ENCODE measurements at places on chromosomes 3 and 15.
A peak's percentile ranks its signal among the peaks of the same experiment; 100 is the strongest.

DNA sequence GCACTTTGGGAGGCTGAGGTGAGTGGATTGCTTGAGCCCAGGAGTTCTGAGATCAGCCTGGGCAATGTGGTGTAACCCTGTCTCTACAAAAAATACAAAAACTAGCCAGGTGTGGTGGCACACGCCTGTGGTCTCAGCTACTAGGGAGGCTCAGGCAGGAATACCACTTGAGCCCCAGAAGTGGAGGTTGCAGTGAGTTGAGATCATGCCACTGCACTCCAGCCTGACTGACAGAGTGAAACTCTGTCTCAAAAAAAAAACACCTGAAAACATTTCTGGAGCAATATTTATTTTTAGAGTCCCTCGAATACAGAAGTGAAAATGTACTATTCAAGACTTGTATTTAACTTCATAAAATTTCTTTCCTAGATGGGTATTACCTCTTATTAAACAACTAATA lies 4.6 kb downstream of the SPCS1 start:
- DNase-seq = no peak

- DNase-seq = no peak
Measured at GRCh38 chr15:88736204-88736603, 67.0 kb upstream of the ACAN start.

DNA sequence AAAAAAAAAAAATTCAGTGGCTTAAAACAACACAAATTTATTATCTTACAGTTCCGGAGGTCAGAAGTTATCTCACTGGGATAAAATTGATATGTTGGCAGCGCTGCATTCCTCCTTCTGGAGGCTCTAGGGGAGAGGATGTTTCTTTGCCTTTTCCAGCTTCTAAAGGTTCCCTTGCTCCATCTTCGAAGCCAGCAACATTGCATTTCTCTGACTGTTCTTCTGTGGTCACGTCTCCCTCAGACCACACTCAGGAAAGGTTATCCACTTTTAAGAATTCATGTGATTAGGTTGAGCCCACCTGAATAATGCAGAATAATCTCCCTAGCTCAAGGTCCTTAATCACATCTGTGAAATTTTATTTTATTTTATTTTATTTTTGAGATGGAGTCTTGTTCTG lies 23.4 kb upstream of the ACAP2 start:
- no peak for DNase-seq

GRCh38 chr3:99576904-99577559 lies 61.4 kb upstream of the COL8A1 start:
- no peak for DNase-seq

DNA sequence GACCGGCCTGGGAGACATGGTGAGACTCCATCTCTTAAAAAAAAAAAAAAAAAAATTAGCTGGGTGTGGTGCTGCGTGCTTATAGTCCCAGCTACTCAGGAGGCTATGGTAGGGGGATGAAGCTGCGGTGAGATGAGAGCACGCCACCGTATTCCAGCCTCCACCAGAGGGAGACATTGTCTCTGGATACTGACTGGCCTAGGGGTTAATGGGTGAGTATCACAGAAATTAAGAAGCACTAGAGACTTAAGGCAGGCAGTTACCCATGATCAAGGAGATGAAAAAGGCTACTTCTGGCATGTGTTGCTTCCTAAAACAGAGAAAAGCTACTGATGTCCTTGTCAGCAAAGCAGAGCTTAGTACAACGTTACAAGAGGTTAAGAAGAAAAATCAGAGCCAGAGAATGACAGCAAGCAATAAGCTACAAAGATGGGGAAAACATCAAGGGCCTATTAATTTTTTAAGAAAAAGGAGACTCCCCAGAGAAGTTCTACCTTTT lies 8.6 kb downstream of the TFRC start:
- peak; percentile 34 for DNase-seq

GRCh38 chr15:101064795-101065569 lies 145.8 kb downstream of the LRRK1 start:
- no peak for DNase-seq

DNA sequence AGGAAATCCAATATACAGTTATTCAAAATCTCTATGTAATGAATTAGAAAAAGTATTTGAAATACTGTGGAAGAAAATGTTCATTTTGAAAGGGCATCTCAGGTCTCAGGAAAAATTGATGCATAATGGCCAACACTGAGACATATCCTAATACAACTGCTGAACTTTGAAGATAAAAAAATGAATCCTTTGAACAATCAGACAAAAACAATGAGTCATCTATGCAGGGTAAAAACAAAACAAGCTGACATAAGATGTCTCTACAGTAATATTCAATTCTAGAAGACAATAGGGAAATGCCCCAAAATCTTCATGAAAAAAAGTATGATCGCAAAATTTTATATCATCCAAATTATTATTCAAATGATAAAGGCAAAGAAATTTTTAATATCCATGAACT lies 34.0 kb upstream of the ZNF280D start:
- DNase-seq = no peak

- no peak for DNase-seq
Measured at GRCh38 chr3:13647298-13648059, 98.6 kb downstream of the FBLN2 start.

- no peak for DNase-seq
Measured at GRCh38 chr15:100831467-100831866, 48.2 kb upstream of the ALDH1A3 start.

DNA sequence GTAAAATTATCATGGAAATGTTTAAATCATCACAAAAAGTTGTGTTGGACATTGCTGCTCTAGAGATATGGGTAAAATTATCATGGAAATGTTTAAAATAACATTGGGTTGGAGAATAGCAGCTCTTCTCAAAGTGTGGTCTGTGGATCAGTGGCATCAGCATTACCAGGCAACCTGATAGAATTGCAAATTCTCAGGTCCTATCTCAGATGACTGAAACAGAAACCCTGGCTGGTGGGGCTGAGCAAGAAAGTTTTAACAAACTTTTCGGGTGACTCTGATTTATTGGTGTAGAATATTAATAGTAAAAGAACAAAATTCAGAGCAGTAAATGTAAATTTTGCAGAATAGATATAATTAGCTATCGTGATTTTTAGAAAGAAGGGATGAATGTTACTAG lies 28.9 kb downstream of the NXPE3 start:
- DNase-seq = no peak

All from GM12891 (cell line).